ENCODE measurements at places on chromosomes 12 and 14.

DNA sequence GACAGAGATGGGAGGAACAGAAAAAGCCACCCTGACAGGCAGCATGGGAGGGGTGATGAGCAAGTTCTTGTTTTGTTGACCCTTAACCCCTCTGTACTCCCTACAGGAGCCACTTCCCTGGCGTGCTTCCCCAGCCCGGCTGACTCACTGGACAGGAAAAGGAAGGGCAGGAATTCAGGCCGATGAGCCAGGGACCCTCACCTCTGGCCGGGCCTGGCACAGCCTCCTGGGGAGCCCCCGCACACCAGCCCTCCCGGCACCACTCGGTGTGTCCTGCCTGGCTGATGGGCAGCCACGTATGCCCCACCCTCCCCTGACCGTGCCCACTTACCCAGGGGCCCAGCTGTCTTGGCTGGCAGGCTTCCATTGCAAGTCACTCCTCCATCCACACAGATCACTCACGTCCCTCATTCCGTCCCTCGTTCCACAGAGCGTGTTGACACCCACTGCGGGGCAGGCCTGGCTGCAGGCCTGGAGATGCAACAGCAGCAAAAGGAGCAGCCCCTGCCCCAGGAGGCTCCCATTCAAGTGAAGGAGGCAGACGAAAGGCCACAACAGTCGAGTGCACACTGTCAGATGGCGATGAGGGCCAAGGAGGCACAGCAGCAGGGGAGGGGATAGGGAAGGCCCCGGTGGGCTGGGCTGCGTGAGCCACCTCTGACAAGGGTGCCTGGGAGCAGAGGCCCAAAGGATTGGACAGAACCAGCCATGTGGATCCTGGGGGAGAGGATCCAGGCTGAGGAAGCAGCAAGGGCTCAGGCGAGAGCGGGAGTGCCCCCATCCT is 19.7 kb upstream of the CD9 start:
- DNase-seq: peak; percentile 62

- DNase-seq: no peak
These were observed 38.6 kb upstream of the METAP2 start for GRCh38 chr12:95435355-95435754.

- peak; percentile 7 for DNase-seq
These were observed 895 bp upstream of the CCDC88C start for GRCh38 chr14:91418387-91419043.

DNA sequence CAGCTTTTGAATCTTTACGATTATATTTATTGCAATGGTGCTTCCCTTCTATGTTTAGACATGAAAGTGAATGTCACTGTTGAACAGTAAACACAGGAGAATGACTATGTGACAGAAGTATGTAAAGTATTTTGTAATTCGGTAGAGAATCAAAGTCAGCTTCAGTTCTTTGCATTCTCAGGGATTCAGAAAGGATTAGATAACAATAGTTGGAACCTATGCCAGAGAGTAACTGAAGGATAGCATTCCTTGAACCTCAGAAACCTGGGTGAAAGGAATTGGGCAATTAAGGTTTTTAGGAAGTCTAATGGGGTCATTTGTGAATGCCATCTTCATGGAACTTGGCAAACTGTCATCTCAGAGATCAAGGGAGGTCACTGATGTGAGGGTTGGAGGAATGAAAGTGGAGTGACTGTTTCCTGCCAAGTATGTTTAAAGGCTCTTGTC is 305.3 kb upstream of the DDHD1 start:
- DNase-seq: peak; percentile 5

DNA sequence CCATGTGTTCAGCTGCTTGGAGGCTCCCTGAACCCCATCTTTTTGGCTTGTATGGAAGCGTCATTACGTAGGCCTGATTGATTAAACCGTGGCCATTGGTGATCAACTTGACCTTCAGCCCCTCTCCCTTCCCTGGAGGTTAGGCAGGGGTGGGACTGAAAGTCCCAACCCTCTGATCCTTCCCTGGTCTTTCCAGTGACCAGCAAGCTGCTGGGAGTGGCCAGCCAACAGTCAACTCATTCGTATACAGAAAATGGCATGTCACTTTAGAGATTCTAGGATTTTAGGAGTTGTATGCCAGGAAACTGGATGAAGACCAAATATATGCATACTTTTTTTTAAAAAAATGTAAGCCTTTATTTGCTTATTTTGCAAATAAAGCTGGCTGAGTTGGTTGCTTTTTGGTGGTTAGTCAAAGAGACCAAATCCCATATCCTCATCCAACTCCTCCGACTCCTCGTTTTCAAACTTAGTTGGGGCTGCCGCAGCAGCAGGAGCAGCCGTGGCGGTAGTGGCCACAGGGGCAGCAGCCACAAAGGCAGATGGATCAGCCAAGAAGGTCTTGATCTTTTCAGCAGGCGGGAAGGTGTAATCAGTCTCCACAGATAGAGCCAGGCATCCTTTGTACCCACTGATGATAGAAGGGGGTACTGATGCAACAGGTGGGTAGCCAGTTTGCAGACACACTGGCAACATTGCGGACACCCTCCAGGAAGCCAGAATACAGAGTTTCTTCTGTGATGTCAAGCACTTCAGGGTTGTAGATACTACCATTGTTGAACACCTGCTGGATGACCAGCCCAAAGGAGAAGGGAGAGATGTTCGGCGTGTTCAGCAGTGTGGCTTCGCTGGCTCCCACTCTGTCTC is 16.6 kb downstream of the NFKBIA start:
- DNase-seq: no peak

- no peak for DNase-seq
These were observed 221.5 kb upstream of the NUDT4 start for GRCh38 chr12:93156086-93156716.

DNA sequence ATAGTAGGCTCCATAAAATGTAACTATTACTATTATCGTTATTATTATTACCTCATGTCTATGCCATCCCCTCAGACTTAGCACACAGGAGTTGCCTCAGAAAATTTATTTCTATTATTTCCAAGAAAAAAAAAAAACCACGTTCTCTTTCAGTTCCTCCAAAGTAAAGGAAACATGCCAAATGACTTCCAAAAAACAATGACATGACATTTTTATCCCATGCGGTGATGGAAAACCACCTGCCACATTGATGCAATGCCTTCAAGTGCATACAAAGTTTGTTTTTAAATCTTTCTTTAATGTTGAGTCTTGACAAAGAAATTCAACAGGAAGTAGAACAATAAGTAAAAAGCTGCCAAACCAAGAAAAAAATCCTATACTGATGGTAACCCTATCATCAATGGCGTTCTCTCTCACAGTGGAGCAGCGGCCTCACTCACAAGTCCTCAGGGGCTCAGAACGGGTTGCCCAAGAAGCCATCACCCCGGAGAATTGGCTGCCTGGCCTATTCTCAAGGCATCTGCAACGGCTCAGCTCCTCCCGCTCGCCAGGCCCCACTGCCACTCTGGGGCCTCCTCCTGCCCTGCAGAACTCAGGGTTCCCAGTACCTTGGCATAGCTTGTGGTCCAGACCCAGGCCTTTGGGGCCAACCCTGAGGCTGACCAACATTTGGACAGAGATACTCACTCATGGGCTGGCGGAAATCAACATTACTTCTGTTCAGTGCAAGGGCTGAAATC is 51.9 kb downstream of the SERPINA3 start:
- DNase-seq: no peak

- DNase-seq: no peak
These were observed 403.1 kb downstream of the BCL11B start for GRCh38 chr14:98868866-98869265.

- DNase-seq: no peak
These were observed 6.3 kb upstream of the EVL start for GRCh38 chr14:100058777-100059437.

DNA sequence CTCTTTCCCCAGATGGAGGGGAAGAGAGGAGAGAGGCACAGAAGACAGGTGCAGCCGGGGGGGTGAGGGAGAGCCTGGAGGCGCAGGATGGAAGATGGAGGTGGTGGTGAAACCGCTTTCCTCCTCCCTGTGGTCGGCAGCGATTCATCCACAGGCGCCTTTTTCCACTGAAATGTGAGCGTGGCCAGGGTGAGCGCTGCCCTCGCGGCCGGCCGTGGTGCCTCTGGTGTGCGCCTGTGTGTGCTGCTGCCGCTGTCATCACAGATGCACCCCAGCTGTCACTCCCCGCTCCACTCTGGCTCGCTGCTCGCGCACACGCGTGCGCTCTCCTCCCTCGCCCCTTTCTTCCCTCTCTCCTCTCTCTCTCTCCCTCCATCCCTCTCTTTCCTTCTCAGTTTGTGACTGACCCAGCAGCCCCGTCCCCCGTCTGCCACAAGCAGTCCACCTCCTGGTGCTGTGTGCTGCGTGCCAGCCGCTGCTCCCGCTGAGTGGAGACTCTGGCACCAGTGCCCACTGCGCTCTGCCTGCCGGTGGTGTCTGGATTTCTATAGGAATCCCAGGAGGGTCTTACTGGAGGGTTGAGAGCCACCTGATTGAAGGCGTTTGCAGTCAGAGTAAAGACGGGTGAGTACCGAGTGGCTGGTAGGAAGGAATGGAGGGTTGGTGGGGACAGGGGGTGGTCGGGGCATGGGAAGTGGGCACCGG is at the start of gene LRTM2:
Gene LRTM2, plus strand, starts transcription at position 375 of the 705 bp plus-strand sequence. CDS start 7,584 bp downstream, outside the sequence.
- DNase-seq: no peak
